ENCODE measurements at places on chromosomes 13 and 19.
A peak's percentile ranks its signal among the peaks of the same experiment; 100 is the strongest.

DNA sequence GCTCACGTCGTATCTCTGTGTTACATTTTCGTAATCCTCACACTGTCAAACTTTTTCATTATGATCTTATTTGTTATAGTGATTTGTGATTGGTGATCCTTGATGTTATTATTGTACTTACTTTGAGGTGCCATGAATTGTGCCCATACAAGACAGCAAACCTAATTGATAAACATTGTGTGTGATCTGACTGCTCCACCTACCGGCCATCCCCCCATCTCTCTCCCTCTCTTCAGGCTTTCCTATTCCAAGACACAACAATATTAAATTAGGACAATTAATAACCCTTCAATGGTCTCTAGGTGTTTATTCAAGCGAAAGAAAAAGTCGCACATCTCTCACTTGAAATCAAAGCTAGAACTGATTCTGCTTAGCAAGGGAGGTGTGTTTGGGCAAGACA lies 349.3 kb downstream of the RBM26 start:
- no peak overlapping the region for H3K27ac ChIP-seq
- no peaks in the 10 kb centered on the region for H3K27me3 ChIP-seq
- no peak for DNase-seq

DNA sequence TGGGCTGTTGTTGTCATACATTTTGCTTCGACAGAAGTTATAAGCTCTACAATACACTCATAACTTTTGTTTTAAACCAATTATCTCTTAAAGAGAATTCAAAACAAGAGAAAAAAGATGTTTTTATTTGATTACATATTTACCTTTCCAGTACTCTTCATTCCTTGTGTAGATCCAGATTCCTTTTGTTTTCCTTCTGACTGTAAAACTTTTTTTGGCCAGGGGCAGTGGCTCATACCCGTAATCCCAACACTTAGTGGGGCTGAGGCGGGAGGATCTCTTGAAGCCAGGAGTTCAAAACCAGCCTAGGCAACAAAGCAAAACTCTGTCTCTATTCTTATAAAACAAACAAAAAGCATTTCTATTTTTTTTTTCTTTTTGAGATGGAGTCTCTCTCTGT lies 21.7 kb downstream of the LPAR6 start:
- no peaks in the 10 kb centered on the region for H3K27me3 ChIP-seq
- H3K4me1 ChIP-seq: peaks cover 17% of the 10 kb centered on the region
- no peak overlapping the region for H3K27ac ChIP-seq
- H3K36me3 ChIP-seq: peaks cover 71% of the 10 kb centered on the region
- no peak overlapping the region for H3K4me3 ChIP-seq

DNA sequence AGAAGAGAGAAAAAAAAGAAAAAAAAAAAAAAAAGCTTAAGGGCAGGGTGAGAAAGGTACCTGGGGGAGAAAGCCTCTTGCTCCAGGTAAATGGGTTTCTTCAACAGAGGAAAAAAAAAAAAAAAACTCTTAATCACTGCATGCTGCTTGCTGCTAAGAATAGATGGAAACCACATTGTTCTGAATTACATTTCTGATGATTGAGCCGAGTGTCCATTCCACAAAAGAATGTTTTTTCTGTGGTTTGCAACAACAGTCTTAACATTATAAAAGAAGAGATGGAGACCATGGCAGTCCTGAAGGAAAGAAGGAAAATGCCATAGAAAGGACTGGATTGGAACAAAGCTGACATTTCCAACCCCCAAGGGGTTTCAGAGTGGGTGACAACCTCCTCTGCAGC lies 1312.7 kb downstream of the SLITRK1 start:
- H3K27me3 ChIP-seq: no peaks in the 10 kb centered on the region
- no peaks in the 10 kb centered on the region for H3K36me3 ChIP-seq
- H3K4me1 ChIP-seq: no peaks in the 10 kb centered on the region
- H3K4me3 ChIP-seq: no peak overlapping the region

DNA sequence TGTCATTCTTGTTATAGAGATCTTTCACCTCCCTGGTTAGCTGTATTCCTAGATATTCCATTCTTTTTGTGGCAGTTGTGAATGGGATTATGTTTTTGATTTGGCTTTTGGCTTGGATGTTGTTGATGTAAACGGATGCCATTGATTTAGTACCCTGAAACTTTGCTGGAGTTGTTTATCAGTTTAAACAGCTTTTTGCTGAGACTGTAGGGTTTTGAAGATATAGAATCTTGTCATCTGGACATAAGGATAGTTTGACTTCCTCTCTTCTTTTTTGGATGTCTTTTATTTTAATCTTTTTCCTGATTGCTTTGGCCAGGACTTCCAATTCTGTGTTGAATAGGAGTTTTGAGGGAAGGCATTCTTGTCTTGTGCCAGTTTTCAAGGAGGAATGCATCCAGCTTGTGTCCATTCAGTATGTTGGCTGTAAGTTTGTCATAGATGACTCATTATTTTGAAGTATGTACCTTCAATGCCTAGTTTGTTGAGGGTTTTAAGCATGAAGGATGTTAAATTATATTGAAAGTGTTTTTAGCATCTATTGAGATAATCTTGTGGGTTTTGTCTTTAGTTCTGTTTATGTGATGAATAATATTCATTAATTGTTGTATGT lies 16.8 kb downstream of the ZNF431 start:
- H3K27ac ChIP-seq: no peak overlapping the region
- peaks cover 75% of the 10 kb centered on the region for H3K36me3 ChIP-seq
- no peaks in the 10 kb centered on the region for H3K27me3 ChIP-seq

DNA sequence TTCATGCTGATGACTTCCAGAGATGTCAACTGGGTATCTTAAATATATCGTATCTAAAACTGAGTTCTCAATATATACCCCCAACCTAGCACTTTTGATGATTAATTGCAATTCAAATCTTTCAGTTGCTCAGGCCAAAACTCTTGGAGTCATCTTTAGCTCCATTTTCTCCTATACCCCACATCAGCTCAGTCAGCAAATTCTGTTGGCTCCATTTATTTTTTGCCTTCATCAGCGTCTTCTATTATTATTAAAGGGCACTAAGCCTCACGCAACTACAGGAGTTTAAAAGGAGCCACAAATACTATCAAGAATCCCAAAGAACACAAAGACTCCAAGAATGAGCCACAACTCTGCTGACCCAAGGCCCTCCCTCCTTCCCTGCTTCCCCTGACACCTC lies 134.9 kb downstream of the KCTD12 start:
- H3K27ac ChIP-seq: no peak overlapping the region
- no peaks in the 10 kb centered on the region for H3K36me3 ChIP-seq
- no peak for DNase-seq
- H3K4me3 ChIP-seq: no peak overlapping the region
- H3K4me1 ChIP-seq: no peaks in the 10 kb centered on the region

- DNase-seq: no peak
- peaks cover 7% of the 10 kb centered on the region for H3K27me3 ChIP-seq
- peaks cover 4% of the 10 kb centered on the region for H3K4me1 ChIP-seq
- no peaks in the 10 kb centered on the region for H3K36me3 ChIP-seq
- H3K4me3 ChIP-seq: no peak overlapping the region
Observed at GRCh38 chr13:28336193-28336657, 158.7 kb downstream of the FLT1 start.

- H3K27me3 ChIP-seq: no peaks in the 10 kb centered on the region
- DNase-seq: no peak
- no peaks in the 10 kb centered on the region for H3K36me3 ChIP-seq
Observed at GRCh38 chr13:112761701-112762689, 72.2 kb downstream of the ATP11A start.

GRCh38 chr19:3818466-3818865 lies 32.3 kb upstream of the MATK start:
- no peak overlapping the region for H3K4me3 ChIP-seq
- DNase-seq: no peak
- peaks cover 41% of the 10 kb centered on the region for H3K4me1 ChIP-seq
- peaks cover 3% of the 10 kb centered on the region for H3K36me3 ChIP-seq
- H3K27me3 ChIP-seq: peaks cover 16% of the 10 kb centered on the region

GRCh38 chr19:13987101-13987890 lies 18.8 kb downstream of the RFX1 start:
- no peak for DNase-seq
- peaks cover 32% of the 10 kb centered on the region for H3K36me3 ChIP-seq
- H3K27me3 ChIP-seq: no peaks in the 10 kb centered on the region

DNA sequence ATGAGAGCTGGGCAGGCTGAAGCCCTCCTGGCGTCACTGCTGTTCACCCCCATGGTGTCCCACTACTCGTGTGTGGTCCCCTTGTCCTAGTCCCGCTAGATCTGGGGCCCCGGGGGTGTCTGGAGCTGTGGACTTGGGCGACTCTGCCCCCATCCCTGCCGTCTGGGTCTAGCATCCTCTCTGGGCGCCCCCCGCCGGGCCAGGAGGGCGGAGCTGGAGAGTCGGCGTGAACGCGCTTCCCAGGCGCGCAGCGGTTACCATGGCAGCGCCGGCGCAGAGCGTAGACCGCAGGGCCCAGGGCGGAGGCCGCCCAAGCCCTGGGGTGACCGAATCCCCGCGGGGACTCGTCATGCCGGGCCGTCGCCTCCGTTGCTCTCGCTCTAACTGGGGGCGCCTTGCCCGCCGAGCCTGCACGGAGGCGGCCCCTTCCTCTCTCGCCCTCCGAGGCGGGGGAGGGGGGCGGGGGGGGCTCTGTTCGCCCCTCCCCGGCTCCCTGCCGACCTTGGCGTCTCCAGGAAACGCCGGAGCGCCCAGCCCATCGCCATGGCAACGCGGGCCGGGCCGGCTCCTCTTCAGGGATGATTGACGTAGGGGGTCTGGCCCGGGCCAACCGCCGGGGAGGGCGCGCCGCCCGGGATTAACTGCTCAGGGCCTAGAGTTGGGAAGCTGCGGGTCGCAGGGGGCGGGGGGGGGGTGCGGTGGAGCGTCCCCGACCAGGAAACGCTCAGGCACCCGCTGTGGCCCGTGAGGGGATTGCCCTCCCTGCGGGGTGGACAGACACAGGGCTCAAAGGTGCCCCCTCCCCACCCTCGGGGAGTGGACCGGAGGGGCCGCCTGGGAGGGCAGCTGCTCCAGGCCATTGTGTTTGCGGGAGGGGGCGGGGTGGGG lies 8.9 kb downstream of the ISYNA1 start:
- no peaks in the 10 kb centered on the region for H3K27me3 ChIP-seq
- H3K27ac ChIP-seq: peak overlapping the region; percentile 72
- peaks cover 5% of the 10 kb centered on the region for H3K36me3 ChIP-seq
- H3K4me1 ChIP-seq: peaks cover 50% of the 10 kb centered on the region
- peak overlapping the region; percentile 58 for H3K4me3 ChIP-seq

DNA sequence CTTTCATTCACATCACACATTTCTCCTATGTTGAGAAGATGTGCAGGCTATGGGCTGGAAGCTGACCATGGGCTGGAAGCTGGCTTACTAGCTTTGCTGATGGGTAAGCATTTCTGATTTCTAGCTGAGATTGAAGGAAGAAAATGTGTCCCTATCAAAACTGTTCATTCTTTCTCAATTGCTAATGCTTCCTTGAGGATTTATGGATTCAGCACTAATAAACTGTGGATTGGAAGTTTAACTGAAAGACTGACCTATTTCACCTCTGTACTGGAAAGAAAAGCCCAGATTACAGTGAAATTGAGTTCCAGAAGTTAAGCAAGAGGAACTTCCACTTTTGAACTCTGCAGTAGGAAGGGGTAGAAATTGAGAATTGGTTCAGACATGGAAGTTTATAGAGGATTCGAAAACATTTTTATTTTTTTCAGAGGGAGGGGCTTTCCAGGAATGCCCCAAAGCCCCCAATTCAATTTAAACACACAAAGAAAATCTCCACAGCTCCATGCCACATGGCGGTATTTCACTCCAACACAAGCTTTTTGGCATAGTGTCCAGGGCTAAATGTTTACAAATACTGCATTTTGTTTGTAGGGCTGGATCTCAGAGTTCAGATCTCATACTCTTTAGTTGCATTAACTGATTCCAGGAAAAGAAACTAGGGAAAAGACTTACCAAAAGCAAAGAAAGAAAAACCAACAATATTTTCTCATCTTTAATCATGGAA lies 61.2 kb upstream of the ARGLU1 start:
- H3K27ac ChIP-seq: no peak overlapping the region
- no peaks in the 10 kb centered on the region for H3K36me3 ChIP-seq
- H3K27me3 ChIP-seq: peaks cover 15% of the 10 kb centered on the region
- H3K4me3 ChIP-seq: no peak overlapping the region
- no peaks in the 10 kb centered on the region for H3K4me1 ChIP-seq
- DNase-seq: no peak

DNA sequence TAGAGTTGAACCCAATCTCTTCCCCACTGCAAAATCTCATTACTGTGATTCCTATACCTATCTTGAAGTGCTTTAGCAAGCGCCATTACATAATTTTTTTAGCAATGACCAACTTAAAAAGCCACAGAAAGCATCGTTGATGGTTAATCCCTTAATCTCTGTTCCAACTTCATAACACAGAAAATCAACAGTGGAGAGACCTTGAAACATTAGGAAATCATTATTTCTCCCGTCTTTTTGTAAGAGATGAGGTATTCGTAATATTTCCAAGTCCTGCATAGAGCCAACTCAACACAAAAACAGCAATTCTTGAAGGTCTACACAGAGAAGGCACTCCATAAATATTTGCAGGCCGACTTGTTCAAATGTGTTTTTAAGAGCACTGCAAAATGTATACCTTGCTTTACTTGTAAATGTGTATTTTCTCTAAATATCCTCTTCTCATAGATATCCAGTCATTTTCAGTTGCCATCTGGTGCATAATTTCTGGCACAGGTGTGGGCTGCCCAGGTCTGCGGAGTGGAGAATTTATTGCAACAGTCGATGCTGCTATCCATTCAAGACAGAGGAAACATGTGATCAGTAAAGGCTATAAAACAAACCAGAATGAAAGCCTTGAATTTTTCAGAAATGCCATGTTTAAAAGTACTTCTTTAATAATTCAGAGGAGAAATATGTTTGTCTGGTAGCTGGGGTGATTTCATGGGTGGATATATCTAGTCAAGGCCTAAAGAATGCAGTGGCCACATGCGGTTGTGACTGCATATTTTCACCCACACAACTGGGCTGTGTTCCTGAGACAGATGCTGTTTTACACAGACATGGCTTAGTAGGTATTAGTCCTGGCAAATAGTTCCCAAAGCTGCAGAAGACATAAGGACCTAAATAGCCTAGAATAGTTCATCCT lies 234.3 kb upstream of the STARD13 start:
- H3K36me3 ChIP-seq: no peaks in the 10 kb centered on the region
- no peaks in the 10 kb centered on the region for H3K4me1 ChIP-seq
- no peak for DNase-seq

DNA sequence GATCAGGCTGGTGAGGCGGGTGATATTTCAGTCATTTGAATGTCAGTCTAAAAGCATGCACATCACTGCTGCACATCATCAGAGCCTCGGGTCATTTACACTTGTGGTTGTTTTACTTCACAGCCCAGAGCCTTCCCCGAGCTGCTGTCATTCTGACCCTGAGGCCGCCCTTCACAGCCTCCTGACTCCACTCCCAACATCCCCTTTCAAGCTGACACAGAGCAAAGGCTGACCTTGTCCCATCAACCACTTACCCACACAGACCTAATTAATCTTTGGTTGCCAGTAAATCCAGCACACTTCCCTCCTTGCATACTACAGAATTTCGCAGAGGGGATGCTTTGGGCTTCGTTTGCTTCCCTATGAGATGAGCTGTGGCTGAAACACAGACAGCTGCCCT lies 528.1 kb downstream of the DIAPH3 start:
- no peak overlapping the region for H3K27ac ChIP-seq
- DNase-seq: no peak
- no peaks in the 10 kb centered on the region for H3K27me3 ChIP-seq
- H3K4me1 ChIP-seq: no peaks in the 10 kb centered on the region
- H3K4me3 ChIP-seq: no peak overlapping the region

Measured in activated naive CD4-positive, alpha-beta T cell treated with anti-CD3 and anti-CD28 coated beads, Interleukin-2, amount 10 ng/mL, durations not matched to agents 7 days and 5 days (primary cell).